ENCODE measurements at places on chromosomes 2 and 18.

- DNase-seq, result no peak
Observed at GRCh38 chr2:72694715-72695496, 130.9 kb downstream of the EXOC6B start.

DNA sequence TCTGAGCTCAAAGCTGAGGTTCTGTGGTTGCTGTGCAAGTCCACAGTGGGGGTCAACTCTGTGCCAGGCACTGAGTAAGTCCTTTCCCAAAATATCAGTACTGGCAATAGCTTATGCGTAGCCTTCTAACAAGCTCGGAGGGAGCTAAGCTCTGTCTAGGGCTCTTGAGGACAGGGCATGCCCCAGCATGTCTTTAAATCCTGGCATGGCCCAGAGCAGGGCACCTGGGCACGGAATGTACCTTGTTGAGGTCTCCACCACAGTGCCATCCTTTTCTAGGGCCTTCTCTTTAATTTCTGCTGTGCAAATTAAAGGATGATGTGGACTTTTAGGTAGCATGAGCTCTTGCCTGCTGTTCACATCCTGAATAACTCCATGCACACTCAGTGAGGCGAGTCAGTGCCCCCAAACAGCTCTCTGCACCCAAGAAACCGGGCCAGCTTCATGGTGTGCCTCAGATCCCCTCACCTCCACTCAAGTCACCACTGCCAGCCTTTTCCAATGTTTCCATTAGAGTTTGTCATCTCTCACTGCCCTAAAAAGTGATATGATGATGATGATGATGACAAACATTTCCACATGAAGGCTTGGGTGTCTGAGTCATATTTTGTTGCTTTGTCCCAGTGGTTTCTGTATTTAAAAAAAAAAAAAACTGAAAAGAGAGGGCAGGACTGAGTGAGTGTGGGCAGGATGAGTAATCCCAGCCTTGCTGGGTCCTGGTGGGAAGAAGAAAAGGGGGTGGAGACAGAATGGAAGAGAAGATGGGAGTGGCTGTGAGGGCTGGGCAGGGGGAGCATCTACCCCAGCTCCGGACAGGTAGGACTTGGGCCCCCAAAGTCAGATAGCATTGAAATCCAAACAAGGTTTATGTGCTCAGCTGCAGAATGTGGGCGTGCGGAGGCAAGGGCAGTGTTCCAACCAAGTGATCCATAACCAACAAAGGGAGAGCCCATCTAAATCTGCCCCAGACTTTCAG lies 78.9 kb downstream of the ZBTB7C start:
- no peak for DNase-seq

DNA sequence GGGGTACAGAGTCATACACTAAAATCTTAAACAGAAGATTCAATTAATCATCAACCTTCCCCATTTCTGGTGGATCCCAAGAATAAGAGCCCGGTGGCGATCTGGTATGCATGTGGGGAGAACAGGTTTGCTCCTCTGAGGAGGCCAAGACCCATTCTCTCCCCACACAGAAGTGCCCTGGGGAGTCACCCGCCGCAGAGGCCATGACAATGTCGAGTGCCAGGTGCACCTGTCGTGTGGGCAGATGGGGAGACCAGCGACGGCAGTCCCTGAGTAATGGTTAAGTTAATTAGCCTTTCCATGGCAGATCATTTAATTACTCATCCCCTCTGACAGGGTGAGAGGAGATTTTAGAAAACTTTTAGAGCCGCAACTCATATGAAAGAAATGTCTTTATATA lies 345.0 kb downstream of the NCKAP5 start:
- no peak for DNase-seq

DNA sequence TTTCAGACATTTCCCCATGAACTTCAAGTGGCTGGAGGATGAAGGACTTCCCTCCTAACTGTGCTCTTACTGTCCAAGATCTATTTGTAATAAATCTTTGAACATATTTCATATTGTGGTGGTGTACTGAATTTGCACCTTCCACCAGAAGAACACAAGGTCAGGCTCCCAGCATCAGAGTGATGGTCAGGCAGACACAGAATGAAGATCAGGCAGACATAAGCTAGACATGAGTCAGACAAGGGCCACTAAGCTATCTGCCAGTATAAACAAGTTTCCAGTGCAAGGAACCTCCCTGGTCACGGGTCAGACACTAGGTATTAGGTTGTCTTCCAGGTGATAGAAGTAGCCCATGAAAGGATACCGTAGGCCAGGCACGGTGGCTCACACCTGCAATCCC lies 20.0 kb downstream of the AQP12B start:
- DNase-seq, result no peak

- DNase-seq, result no peak
Observed at GRCh38 chr2:17792515-17792914, 23.7 kb upstream of the MSGN1 start.

DNA sequence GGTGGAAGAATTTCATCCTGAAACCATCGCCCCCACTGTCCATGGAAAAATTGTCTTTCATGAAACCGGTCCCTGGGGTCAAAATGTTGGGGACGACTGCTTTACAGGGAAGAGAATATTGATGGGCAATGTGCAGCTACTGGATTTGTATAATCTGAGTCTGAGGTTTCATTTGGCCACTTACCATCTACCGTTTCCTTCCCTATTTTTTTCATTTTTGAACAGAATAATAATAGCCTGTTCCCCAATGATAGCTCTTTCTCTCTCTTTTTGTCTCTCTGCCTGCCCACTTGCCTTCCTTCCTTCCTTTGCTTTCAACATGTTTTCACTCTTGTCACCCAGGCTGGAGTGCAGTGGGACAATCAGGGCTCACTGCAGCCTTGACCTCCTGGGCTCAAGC lies 78.3 kb upstream of the TLK1 start:
- DNase-seq, result no peak

DNA sequence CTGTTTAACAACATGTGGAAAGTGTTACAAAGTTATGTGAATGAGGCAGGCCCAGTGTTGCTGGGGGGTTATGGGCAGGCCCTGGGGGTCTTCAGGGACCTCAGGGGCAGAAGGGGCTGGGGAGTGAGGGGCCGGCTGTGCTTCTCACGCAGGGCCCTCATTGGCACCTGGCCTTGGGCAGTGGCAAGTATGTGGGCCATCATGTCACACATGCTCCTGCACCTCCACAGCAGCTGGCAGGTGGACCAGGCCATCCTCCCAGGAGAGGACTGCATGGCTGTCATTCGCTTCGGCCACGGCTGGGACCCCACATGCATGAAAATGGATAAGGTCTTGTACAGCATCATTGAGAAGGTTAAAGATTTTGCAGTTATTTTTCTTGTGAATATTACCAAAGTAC lies 47.4 kb downstream of the ZNF385B start:
- DNase-seq, result no peak

GRCh38 chr2:132564065-132564464 lies 105.9 kb downstream of the LYPD1 start:
- DNase-seq, result no peak

DNA sequence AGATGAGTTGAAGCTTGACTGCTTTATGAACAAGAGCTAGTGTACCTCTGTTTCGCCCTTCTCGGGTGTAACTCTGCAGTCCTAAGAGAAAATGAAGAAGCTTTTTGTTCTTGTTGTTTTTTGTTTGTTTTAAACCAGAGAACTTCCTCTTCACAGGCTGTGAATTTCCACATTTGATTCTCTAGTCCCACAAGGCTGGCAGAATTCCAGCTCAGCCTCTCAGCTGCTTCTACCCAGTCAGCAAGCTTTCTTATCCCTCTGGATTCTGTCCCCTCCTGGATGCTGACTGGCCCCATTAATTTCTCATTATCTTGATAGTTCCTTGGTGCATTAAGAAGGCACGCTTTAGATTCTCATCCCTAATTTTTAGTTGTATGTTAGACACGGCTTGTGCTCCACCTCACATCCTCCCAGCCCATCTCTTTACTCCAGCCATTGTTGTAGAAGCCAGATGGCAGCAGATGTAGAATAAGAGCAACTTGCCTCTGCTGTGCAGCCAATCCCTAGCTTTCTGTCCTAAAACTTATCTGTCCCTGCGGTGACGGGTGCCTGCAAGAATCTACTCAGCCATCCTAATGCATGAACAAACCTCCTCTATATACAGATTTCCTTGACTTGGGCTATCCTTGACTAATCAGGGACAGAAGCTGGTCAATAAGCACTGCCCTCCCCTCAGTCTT lies 12.3 kb upstream of the RESP18 start:
- DNase-seq, result peak; percentile 31

- DNase-seq, result no peak
Observed at GRCh38 chr18:9766076-9766481, 58.0 kb downstream of the RAB31 start.

- DNase-seq, result peak; percentile 66
Observed at GRCh38 chr2:40433736-40434135, 18.2 kb downstream of the SLC8A1 start.

GRCh38 chr18:33873112-33873511 lies 295.1 kb downstream of the ASXL3 start:
- no peak for DNase-seq

DNA sequence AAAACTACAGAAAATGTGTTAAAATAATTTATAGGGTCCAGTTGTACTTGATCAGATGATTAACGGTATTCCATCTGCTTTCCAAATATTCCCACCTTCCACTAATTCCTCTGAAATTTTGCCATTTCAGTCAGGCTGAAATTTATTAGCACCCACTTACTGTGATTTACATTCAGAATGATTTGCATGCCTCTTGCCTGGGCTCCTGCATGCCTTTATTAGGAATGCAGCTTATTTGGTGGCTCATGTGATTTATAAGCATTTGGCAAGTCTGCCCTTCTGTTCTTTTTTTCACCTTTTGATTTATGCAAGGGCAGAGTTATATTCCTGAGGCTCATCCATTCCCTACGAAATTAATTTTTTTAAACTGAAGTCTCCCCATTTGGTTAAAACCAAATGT lies 1594.5 kb upstream of the PIK3C3 start:
- DNase-seq, result no peak

GRCh38 chr2:229927817-229928321 lies 5.6 kb downstream of the FBXO36 start:
- no peak for DNase-seq

- DNase-seq, result no peak
Observed at GRCh38 chr2:204824751-204825453, 279.6 kb downstream of the PARD3B start.

DNA sequence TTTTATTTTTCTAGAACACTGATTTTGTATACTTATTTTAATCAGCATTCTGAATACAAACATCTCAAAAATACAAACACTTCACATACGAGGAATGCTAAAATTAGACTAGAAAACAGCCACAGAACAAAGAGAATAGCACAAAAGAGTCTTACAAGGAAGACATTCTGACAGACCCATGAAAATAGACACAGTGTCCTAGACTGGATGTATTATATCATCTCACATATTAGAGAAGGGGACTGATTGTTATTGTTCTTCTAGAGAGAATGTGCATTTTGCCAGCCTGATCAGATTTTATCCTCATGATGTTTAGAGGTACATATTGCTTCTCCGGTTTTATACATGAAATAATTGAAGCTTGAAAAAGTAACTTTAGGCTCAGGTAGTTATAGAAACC lies 357.9 kb downstream of the DPP10 start:
- no peak for DNase-seq

DNA sequence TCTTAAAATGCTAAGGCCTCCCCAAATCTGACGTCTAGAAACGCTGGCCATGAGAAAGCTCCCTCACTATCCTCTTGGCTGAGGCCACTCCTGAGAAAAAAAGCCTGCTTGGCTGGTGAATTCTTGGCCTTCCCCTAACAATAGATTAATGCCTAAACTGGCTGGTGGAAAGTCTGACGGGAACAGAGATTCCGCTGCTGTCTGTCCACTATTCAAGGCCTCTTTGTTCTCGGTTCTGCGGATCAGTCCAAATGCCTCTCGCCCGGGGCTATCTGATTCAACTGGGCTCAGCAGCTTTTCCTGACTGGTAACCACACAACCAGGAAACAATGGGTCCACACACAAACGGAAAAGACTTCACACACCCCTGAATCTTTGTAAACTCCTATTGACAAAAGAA lies 27.2 kb downstream of the PXDN start:
- DNase-seq, result no peak

- no peak for DNase-seq
Observed at GRCh38 chr2:150023044-150023443, 435.5 kb upstream of the MMADHC start.

DNA sequence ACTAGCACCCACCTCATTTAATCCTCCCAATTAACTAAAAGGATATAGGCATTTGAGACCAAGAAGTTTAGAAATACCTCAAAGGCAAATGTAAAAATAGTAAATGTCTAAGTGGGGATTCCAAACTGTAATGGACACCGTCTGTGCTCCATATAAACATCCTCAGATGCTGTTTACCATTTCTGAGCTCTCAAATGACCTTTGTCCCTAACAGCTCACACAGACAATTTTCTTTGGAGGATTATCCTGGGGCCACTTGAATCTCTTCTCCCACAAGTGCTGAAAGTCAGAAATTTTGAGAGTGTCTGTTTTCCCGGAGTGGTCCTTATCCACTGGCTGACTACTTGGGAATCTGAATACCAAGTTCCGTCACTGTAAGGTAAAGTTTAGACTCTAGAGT lies 1418.9 kb downstream of the LRP1B start:
- no peak for DNase-seq

DNA sequence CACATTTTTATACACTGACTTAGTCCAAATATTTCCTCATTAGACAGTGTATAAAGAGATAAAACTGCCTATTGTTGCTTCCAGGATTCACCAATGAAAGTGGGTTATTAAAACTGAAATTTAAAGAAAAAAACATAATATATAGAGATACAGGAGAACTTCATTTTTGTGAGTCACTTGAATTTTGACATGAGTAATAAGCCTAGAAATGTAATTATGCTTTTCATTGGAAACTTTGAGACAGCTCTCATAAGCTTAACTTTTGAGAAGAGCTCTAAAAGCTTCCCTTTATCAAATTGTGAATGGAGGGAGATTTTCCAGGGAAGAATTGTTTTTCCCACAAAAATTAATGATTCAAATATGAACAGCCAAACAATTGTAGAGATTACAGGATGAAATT lies 14.1 kb downstream of the DYNC2LI1 start:
- no peak for DNase-seq

- DNase-seq, result peak; percentile 11
Observed at GRCh38 chr2:187855689-187856088, 301.5 kb upstream of the TFPI start.

- no peak for DNase-seq
Observed at GRCh38 chr2:46328829-46329228, 31.6 kb downstream of the EPAS1 start.

DNA sequence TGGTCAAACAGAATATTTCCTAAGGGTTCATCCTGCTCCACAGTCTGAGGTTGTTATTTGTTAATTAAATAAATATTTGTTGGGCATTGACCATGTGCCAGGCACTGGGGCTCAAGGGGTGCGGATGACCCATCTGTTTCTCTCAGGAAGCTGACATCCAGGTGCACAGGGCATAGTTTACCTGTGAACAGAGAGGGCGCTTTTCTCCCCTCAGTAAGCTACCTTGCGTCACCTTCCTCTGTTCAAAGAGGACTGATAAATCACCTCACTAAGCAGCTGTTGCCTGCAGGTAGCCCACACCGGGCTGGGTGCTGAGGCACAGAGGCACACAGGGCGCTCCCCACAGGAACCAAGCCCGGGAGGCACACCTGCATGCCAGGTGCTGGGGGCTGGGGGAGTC lies 41.6 kb downstream of the SH3RF3 start:
- no peak for DNase-seq
